GM04503 (cell line): ENCODE measurements at places on chromosomes 5 and 9.

- DNase-seq, result no peak
Measured at GRCh38 chr9:81680506-81680905, 8.8 kb downstream of the TLE1 start.

DNA sequence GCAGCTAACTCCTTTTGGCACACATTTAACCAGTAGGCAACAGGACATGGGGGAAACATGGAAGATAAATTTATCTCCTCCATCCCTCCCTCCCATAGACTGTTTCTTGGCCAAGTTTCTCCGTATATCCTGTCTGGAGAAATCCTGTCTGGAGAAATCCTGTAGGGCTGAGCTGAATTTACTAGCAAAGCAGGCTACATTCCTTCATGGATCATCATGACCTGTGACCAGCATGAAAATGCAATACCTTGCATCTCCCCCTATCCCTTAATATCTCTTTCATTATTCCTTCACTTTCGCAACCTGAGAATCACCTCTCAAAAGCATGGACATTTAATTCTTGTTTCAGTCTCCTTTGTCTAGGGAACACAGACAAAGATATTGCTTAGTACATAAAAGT is 379.1 kb downstream of the PSAT1 start:
- no peak for DNase-seq

GRCh38 chr5:140075371-140075770 is 32.3 kb upstream of the NRG2 start:
- no peak for DNase-seq

DNA sequence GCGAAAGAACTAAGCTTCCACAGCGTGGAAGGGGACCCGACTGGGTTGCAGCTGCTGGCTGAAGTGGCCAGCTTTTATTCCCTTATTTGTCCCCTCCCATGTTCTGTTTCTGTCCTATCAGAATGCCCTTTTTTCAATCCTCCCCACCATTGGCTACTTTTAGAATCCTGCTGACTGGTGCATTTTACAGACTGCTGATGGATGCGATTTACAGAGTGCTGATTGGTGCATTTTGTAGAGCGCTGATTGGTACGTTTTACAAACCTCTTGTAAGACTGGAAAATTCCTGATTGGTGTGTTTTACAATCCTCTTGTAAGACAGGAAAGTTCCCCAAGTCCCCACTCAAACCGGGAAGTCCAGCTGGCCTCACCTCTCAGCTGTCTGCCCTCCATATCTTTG is 50.7 kb downstream of the KLF9 start:
- DNase-seq, result no peak

DNA sequence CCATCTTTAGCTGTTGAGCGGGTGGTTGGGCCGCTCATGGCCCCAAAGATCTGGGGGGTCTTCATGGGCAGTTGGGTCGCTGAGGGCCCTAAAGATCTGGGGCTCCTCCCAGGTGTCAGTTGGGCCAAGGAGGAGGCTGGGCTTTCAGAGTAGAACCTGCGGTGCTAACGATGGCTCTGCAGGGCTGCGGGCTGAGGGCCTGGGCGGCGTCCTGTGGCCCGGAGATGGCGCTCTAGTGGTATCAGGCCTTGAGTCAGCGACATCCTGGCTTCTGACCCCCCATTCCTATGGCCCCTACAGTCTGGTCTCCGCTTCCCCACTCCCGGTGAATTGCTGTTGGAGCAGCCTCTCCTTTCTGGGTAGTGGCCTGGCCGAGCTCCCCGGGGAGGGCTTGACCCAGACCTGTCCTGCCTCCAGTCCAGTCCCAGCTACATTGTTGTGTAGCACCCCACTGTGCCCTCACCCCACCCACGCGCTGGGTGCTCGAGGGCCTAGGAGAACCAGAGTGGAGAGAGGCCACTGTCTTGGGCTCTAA is 640 bp downstream of the C5orf58 start:
- no peak for DNase-seq

- no peak for DNase-seq
Measured at GRCh38 chr9:520302-520701, 305.6 kb downstream of the DOCK8 start.

DNA sequence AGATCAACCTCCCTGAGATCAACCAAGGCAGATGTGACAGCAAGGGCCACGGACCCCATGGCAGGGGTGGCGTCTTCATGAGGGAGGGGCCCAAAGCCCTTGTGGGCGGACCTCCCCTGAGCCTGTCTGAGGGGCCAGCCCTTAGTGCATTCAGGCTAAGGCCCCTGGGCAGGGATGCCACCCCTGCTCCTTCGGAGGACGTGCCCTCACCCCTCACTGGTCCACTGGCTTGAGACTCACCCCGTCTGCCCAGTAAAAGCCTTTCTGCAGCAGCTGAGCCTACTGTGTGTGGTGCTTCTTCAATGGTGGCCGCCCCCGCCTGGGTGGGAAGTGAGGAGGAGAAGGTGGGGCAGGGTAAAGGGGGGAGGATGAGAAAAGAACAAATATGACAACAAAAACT is 8.3 kb downstream of the GPX3 start:
- no peak for DNase-seq
